HFFc6 (cell line): ENCODE measurements at places on chromosomes 6 and 20. TPM values are rescaled to one million over a fixed set of nuclear protein-coding genes. Genes with fewer than 3 reads are reported as not detected.

Gene VNN1
- 0.07 TPM in 1 of 3 replicates, not detected in the others for total RNA-seq

Gene RBM24
- 23.9 to 33.6 TPM (median 30.2 TPM) in 3 replicates for total RNA-seq

Gene RCAN2
- 0.08 to 1.00 TPM (median 0.39 TPM) in 3 replicates for total RNA-seq

Gene RFX6
- not detected in 2 replicates for total RNA-seq

Gene CALHM6
- total RNA-seq: 0.71 TPM in 1 of 3 replicates, not detected in the others

DNA sequence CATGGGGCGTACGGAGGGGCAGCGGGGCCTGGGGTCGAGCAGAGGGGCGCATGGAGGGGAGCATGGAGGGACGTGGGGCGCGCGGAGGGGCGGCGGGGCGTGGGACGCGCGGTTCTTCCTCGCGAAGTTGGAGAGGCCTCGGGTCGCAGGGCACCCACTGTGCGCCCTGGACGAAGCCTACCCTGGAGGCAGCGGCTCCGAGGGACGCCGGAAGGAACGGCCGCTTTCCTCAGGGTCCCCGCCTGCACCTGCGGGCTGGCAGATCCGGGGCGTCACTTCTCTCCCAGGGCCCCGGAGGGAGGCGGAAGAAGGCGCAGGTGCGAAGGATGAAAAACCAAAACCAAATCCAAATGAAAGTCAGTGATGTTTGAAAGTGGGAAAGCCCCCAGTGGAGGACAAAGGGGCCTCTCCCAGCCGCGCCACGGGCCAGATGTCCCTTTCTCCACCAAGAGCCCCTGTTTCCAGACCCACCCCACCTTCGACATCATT is 142.1 kb upstream of the PDE10A start:
- no peak overlapping the region for H3K4me3 ChIP-seq
- no peak for DNase-seq
- H3K36me3 ChIP-seq: peaks cover under 1% of the 10 kb centered on the region; the same call in 1 of the 2 replicates
- no peak overlapping the region for H3K27ac ChIP-seq

DNA sequence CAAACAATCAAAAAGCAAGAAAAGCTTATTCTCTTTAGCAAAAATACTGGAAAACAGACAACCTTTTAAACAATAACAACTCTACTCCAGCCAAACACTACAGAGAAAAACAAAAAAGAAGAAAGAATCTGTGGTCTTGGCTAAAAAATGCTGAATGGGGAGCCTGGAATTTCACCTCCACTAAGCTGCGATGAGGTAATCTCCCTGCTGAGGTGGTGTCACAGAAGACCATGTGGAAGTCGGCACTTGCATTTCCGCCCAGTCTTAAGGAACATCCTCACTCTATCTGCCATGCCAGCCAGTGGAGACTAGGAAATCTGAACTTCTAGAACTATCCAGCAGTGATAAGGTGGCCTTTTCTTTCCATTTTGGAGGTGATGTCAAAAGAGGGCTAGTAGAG is 1026.8 kb upstream of the EPHA7 start:
- H3K4me3 ChIP-seq: no peak overlapping the region
- no peak for DNase-seq
- no peaks in the 10 kb centered on the region for H3K4me1 ChIP-seq
- H3K27ac ChIP-seq: no peak overlapping the region

DNA sequence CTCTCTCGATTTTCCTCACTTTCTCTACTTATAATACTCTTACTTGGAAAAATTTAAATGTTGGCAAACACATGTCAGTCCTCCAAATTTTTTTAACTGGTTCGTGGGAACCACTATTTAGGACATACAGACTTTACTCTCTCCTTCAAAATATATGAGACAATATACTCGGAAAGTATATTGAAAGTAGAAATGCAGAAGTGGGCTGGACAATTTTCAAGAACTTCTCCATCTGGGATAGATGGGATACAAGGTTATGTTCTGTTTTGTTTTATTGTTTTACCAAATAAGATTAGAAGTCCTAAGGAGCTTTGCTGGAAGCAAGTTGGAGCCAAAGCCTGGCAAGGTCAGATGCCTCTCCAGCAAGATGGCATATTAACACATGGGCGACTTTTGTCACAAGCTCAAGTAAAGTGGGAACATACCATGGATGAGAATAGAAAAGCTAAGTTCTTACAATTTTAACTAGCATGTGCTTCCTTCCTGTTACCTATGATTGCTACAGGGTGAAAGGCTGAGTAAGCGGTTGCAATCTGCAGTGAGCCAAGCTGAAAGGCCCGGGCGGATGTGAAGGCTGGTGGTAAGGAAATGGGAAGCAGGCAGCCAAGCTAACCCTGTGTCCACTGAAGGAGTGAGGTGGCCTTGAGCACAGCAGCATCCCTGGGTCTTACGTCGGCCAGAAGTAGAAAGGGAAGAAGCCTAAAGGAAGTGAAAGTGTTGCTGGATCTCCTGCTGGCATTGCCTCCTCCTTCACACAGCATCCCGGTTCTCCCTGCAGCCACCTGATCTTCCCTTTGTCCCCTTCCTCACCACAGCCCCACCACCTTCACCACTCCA is 7.1 kb downstream of the MAP3K5 start:
- H3K4me1 ChIP-seq: peaks cover 69% of the 10 kb centered on the region
- H3K27ac ChIP-seq: peak overlapping the region; percentile 36
- DNase-seq: no peak
- H3K36me3 ChIP-seq: peaks cover 17% of the 10 kb centered on the region

GRCh38 chr6:41975276-41975675 is 33.7 kb upstream of the CCND3 start:
- H3K4me3 ChIP-seq: no peak overlapping the region
- no peaks in the 10 kb centered on the region; the same call in 1 of the 2 replicates for H3K27me3 ChIP-seq
- peaks cover 24% of the 10 kb centered on the region for H3K4me1 ChIP-seq
- DNase-seq: no peak

- H3K36me3 ChIP-seq: peaks cover 9% of the 10 kb centered on the region
- peaks cover 1% of the 10 kb centered on the region; the same call in 1 of the 2 replicates for H3K27me3 ChIP-seq
- H3K4me1 ChIP-seq: peaks cover 54% of the 10 kb centered on the region
- H3K4me3 ChIP-seq: no peak overlapping the region
- peak; percentile 55 for DNase-seq
Observed at GRCh38 chr20:38198238-38198861, 33.3 kb upstream of the TGM2 start.

DNA sequence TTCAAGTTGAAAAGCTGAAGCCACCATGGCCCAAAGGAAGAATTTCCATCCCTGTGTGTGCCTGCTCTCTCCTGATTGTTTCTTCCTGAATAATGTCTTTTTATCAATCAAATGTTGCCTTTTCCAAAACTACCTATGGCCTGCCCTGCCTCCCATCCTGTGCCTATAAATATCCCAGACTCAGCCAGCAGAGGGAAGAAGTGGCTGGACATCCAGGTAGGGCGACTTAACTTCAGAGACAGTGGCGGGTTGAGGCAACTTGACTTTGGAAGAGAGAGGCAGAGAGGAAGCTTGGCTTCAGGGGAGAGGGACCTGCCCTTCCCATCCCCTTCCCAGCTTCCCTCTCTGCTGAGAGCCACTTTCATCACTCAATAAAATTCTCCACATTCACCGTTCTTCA is 133.0 kb downstream of the LCA5 start:
- no peak for DNase-seq
- H3K27me3 ChIP-seq: no peaks in the 10 kb centered on the region; the same call in 1 of the 2 replicates
- no peak overlapping the region for H3K27ac ChIP-seq
- H3K36me3 ChIP-seq: no peaks in the 10 kb centered on the region
- H3K4me3 ChIP-seq: no peak overlapping the region

DNA sequence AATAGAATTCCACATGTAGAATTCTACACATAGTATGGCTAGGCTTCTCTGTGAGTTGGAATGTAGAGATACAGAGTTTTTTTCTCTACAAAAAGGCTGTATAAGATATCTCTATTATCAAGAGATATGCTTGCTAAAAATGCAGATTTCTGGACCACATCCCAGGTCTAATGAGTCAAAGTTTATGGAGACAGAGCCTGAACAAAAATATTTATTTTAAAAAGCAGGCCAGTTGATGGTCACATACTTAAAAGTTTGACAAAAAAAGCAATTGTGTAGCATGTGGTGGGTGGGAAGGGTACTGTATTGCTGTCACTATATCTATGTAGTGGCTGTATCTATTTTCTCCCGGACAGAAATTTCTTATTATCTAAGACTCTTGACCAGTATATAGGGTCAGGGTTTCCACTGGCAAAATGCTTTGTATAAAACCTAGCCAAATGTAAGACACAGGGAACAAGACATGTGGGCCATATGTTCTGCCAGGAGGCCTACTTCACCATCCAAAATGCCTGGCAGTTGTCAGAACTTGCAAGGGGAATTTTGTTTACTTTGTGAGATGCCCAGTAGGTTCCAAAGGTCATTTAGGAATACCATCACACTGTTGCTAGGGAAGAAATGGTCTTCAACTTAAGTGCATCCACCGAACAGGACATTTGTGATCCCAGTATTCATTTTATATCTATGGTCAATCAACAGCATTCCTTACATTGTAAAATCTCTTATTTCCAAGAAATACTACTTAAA is 60.6 kb downstream of the SHPRH start:
- H3K27ac ChIP-seq: peak overlapping the region; percentile 10; the same call in 1 of the 2 replicates
- H3K36me3 ChIP-seq: peaks cover 53% of the 10 kb centered on the region
- no peaks in the 10 kb centered on the region for H3K27me3 ChIP-seq
- H3K4me3 ChIP-seq: no peak overlapping the region

DNA sequence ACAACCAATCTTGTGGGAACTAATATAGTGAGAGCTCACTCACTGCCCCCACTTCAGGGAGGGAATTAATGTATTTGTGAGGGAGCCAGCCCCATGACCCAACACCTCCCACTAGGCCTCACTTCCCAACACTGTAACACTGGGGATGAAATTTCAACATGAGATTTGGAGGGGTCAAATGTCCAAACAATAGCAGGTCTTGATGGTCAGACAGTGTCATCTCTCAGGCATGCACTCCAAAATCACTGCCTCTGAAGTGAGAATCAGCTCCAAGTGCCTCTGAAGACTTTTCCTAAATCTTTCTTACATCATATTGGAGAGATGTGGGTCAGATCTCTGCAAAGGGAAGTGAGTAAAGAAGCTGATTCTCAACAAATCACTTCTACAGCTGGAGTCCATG is 13.8 kb upstream of the SAYSD1 start:
- H3K36me3 ChIP-seq: no peaks in the 10 kb centered on the region
- no peaks in the 10 kb centered on the region for H3K4me1 ChIP-seq
- no peak overlapping the region for H3K4me3 ChIP-seq
- H3K27me3 ChIP-seq: peaks cover 2% of the 10 kb centered on the region; the same call in 1 of the 2 replicates

DNA sequence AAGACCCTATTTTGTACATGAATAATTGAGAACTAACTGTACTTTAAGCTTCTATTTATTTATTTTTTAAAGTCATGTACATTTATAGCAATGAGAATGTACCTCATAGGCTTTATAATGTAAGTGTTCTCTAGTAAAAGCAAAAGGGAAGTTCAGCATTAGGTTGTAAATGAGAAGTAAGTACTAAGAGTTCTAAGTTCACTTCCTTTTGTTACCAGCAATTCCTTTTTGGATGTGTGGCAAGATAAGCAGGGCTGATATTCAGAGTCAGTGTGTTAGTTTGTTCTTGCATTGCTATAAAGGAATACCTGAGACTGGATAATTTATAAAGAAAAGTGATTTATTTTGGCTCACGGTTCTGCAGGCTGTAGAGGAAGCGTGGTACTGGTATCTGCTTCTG is 54.0 kb upstream of the CCN2 start:
- no peak overlapping the region for H3K4me3 ChIP-seq
- DNase-seq: no peak
- H3K27me3 ChIP-seq: no peaks in the 10 kb centered on the region
- H3K27ac ChIP-seq: no peak overlapping the region

GRCh38 chr6:135710042-135710441 is 141.5 kb upstream of the PDE7B start:
- no peak for DNase-seq
- no peaks in the 10 kb centered on the region for H3K36me3 ChIP-seq
- no peak overlapping the region for H3K27ac ChIP-seq
- H3K4me1 ChIP-seq: no peaks in the 10 kb centered on the region
- H3K27me3 ChIP-seq: no peaks in the 10 kb centered on the region; the same call in none of the 2 replicates

GRCh38 chr6:69693762-69694161 is 103.0 kb downstream of the LMBRD1 start:
- no peaks in the 10 kb centered on the region for H3K27me3 ChIP-seq
- DNase-seq: peak; percentile 16
- H3K36me3 ChIP-seq: peaks cover 4% of the 10 kb centered on the region; the same call in 1 of the 2 replicates
- H3K4me3 ChIP-seq: no peak overlapping the region
- peaks cover 38% of the 10 kb centered on the region for H3K4me1 ChIP-seq
- no peak overlapping the region for H3K27ac ChIP-seq

GRCh38 chr6:43851204-43851865 is 81.3 kb downstream of the VEGFA start:
- H3K4me3 ChIP-seq: peak overlapping the region; percentile 39
- H3K27ac ChIP-seq: peak overlapping the region; percentile 85
- no peaks in the 10 kb centered on the region for H3K36me3 ChIP-seq
- DNase-seq: peak; percentile 79

GRCh38 chr6:158789115-158789917 is 29.9 kb downstream of the EZR start:
- no peak overlapping the region for H3K4me3 ChIP-seq
- H3K27me3 ChIP-seq: peaks cover 2% of the 10 kb centered on the region
- H3K36me3 ChIP-seq: peaks cover 27% of the 10 kb centered on the region
- H3K4me1 ChIP-seq: peaks cover 38% of the 10 kb centered on the region

DNA sequence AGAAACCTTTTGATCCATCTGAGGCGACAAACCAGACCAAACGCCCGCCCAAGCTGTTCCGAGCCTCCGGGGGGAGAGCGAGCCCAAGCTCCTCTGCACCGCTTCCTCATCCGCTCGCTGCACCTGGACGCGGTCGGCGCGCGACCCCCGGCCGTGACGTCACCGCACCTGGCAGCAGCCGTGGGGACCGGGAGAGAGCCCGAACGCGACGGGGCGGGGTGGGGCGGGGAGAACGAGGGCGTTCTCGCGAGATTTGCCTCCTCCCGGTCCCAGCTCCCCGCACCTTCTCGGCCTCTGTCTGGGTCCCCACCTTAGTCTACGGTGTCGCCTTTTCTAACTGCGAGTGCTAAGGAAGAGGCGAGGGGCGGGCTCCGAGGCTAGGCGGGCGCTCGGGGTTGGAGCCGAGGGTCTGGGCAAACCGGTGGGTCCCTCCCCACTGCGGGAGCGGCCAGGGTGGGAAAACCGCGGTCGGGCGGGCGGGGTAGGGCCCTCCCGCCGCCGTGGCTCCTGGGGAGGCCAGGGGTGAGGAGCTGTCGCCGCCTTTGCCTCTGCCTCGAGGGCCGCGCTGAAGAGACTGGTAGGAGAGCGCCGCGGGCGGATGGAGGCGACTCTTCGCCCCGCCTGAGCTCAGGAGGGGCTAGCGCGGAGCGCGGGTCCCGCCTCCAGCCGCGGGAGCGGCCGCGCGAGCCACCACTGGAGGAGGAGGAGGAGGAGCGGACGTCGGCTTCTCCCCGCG is at the start of gene CD2AP:
TSS of gene CD2AP (plus strand) at position 293 of the 736 bp plus-strand sequence. CDS start 456 bp downstream, outside the sequence.
- peak; percentile 46 for DNase-seq
- H3K4me1 ChIP-seq: peaks cover 32% of the 10 kb centered on the region

- H3K4me3 ChIP-seq: no peak overlapping the region
- no peak for DNase-seq
- H3K27me3 ChIP-seq: no peaks in the 10 kb centered on the region
- no peak overlapping the region for H3K27ac ChIP-seq
Observed at GRCh38 chr6:164665328-164665727, 644.1 kb downstream of the C6orf118 start.

DNA sequence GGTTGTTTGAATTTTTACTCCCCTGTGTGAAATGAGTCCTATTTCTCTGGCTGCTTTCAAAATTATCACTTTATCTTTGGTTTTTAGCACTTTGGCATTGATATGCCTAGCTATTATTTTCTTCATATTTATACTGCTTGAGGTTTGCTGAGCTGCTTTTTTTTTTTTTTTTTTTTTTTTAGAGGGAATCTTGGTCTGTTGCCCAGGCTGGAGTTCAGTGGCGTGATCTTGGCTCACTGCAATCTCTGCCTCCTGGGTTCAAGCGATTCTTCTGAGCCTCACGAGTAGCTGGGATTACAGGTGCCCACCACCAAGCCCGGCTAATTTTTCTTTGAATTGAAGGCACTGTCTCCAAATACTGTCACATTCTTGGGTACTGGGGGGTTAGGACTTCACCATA is 40.6 kb downstream of the STXBP5 start:
- H3K27ac ChIP-seq: no peak overlapping the region
- H3K27me3 ChIP-seq: no peaks in the 10 kb centered on the region; the same call in 1 of the 2 replicates
- H3K36me3 ChIP-seq: peaks cover 16% of the 10 kb centered on the region
- no peak for DNase-seq
- H3K4me3 ChIP-seq: no peak overlapping the region
